ENCODE measurements at places on chromosomes 6 and 20.

GRCh38 chr20:53582574-53583351 is 10.9 kb downstream of the ZNF217 start:
- peak; percentile 43 for DNase-seq

DNA sequence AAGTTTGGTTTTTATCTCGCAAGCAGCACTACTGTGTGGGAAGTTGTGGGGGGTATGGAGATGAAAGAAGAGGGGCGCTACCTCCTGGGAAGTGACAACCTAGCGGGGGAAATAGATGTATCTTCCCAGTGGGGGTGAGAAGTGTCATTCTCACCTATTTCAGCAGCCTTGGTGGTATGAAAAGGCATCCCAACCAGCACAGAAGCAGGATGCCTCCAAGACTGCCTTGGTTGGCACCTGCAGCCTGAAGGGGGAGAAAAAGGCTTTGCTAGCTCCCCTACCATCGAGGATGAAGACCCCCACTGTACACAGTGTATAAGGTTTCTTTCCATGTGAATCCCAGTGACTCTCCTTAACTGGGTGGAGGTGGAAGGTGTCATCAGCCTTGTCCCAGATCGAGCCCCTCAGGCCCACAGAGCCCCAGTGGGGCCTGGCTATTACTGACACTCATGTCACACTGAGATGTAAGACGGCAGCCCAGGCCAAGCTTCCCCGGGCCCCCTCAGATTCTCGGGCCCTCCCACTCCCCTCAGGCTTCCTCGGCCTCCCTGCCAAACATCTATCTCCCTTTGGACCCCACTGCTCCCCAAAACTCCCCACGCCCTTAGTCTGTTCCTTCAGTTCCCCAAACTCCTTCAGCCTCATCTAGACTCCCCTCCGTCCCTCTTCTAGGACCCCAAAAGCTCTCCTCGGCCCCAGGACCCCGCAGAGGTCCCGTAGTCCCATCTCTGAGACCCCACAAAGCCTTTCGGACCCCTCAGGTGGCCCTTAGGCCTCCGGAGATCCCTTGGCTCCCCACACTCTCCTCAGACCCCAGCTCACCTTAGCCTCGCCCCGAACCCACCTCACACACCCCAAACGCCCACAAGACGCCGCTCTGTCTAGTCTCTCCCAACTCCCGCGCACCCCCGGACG is 688 bp downstream of the COMMD7 start:
- DNase-seq: no peak

- no peak for DNase-seq
Measured at GRCh38 chr6:88748141-88748540, 215.3 kb downstream of the RNGTT start.

DNA sequence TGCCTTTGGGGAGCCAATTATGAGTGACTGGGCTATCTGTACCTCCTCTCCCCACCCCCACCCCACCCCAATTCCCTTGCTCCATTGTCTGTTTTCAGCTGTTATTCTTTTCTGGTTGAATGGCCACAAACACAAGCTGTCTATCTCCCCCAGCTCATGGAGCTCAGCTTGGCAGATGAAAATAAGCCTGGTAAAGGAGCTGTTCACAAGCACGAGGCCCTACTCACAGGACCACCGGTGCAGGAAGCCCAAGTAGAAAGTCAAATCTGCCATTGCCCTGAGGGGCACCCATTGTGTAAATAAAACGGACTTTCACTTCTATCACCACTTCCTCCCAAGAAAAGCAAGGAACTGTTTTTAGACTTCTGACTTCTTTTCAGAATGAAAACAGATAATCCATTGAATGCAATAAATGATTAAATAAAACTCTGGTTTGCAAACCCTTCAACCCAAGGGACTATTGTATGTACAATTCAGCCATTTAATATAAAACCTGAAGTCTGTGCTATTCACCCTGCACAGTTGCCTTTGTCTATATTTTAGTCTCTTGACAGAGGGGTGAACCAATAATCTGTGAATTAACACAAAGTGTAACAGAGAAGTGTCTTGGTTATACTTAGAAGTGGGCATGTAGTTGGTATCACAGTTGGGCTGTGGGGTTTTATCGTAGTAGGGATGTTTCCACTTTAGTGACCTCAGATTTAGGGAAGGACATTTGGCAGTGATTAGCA is 27.7 kb downstream of the RIPOR2 start:
- no peak for DNase-seq

GRCh38 chr6:45718871-45719270 is 296.8 kb downstream of the CLIC5 start:
- DNase-seq: no peak

DNA sequence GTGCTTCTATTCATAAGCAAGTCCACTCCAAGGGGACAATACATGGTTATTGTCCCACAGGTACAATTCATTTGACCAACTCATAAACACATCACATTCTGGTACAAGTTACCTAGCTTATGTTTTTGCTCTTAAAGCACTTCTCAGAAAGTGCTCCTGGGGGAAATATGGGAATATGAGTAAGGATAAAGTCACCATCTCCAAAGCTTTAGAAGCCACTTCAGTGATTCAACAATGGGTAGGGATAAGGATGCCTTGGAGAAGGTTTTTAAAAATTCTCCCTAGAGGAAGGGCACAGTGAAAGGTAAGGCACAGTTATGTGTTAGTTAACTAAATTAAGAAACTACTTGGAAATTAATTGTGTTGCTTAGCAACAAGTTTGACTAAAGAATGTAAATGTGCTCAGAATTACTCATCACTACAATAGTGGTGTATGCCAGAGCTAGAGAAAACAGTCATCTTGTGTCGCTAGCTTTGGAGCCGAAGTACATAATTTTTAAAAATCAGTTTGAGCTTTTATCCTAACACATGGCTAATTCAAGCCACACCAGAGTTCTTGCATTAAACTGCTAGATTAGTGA is 39.5 kb upstream of the LAMP5 start:
- DNase-seq: no peak

DNA sequence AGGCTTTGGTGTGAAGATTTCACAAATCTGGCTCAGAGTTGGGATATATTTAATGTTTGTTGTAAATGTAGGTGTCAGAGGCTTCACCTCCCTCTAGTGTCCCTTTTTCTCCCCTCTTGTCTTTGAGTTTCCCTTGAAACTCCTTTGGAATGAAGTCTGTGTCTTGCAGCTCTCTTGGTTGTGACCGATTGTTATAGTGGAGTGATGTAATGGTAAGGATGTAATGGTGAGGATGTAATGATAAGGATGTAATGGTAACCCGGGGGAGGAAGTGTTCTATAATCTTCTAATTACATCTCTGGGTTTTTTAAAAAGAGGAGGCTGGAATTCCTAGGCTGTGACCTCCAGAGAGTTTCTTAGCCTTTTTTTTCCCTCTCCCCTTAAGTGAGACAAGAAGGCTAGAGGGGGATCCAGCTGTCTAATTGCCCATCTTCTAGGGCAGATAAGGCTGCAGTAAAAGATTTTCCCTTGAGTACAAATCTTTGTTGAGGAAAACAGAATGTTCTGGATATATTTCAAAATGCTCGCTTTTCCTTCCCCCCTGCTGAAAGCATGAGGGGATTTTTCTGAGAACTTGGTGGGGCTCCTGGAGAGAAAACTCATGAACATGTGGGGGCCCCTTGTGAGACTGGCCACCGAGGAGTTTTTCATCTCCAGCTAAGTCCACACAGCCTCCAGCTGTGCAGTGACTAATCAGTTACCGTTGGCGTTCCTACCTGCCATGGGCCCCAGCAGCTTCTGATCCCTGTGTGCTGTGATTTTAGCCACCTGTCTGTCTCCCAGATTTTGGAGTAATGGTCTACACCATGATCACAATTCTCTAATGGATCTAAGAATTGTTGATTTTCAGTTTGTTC is 156.7 kb upstream of the PMEPA1 start:
- no peak for DNase-seq

- no peak for DNase-seq
Measured at GRCh38 chr6:103268335-103268734, 1591.4 kb downstream of the HACE1 start.

DNA sequence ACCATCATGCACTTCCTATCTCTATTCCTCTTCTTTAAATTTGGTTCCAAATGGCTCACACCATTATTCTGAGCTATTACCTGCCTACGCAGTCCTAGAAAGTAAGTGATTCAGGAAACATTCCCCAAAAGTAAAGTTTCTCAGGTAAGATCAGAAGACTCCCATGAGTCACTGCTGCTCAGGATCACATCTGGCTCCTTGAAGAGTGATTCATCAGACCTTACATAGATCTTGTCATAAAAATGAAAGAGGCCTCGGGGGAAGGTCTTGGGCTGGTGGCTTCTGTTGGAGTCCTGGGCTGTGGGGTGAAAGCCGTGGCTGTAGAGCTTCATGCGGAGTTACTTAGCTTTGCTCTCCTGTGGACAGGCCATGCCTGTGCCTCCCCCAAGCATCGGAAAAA is 35.9 kb downstream of the PLG start:
- no peak for DNase-seq

- DNase-seq: no peak
Measured at GRCh38 chr6:76790881-76791280, 672.4 kb downstream of the HTR1B start.

DNA sequence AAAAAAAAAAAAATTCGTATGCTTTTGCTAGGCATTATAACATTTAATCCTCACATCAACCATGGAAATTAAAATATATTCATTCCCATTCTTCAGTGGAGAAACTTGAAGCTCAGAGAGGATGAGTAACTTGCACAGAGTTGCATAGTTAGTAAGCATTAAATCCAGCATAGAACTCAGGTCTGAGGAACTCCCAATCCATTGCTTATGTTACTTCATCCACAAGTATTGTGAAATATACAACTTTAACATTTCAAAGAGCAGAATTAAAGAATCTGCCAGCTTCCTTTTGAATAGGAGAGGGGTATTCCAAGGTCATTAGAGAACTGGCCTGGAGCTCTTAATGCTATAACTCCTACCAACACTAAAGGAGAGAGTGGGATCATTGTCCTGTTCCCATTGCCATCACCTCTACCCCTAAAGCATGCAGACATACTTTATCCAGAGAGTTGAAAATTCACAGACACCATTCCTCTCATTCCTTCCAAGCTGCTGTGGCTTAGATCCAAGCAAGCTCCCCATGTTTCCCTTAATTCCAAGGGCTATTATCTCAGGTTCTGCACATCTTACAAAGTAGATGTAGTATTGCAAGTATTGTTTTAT is 91.9 kb downstream of the FLRT3 start:
- DNase-seq: no peak

- DNase-seq: no peak
Measured at GRCh38 chr6:88585276-88585692, 378.1 kb downstream of the RNGTT start.

- no peak for DNase-seq
Measured at GRCh38 chr20:14334306-14334930, 3.0 kb downstream of the FLRT3 start.

GRCh38 chr20:6614836-6615235 is 152.7 kb upstream of the BMP2 start:
- DNase-seq: no peak

- peak; percentile 65 for DNase-seq
Measured at GRCh38 chr6:158879180-158879579, 60.0 kb upstream of the EZR start.

- DNase-seq: no peak
Measured at GRCh38 chr6:52190409-52190808, 4.2 kb downstream of the IL17A start.

DNA sequence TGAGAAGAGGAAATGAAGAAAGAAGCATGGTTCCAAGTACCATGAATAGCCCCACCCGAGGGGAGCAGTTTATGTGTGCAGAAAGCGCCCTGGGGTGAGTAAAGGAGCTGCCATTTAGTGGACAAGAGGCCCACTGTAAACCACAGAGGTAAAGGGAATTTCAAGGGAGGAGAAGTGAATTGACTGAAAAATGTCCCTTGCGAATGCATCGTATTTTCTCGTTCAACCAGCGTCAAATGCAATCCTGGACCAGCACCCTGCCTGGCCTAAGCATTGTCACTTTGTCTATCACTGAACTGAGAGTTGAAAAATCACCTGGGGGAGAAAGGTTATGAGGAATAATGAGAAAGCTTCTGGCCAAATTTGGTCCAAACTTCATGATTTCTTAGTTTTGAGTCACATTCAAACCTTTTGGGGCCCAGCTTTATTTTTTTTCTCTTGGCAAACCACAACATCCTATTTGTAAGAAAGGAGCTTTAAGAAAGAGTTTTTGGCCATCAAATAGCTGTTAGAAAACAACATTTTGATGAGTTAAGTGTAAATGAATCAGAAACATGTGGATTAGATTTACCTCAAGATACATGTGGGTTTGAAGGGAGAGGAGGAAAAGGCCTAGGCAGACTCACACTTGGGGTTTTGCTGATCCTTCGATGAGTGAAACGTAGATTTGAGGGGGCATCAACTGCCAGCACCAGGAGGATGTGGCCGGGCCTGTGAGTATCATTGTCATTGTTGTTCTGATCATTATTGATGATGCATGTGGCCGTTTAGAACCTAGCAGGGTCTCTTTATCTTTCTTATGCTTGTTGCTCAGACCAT is 214.0 kb downstream of the CLIC5 start:
- DNase-seq: peak; percentile 60

GRCh38 chr20:33875055-33875454 is 63.9 kb downstream of the CHMP4B start:
- no peak for DNase-seq

GRCh38 chr20:40948465-40949267 is 80.0 kb upstream of the TOP1 start:
- no peak for DNase-seq

All from stimulated activated naive CD4-positive, alpha-beta T cell treated with Interleukin-2 at 50 U/mL for 16 hours (primary cell).